ENCODE measurements at places on chromosomes 1 and 21.

GRCh38 chr1:230464671-230465070 is 38.5 kb upstream of the PGBD5 start:
- no peak for DNase-seq

DNA sequence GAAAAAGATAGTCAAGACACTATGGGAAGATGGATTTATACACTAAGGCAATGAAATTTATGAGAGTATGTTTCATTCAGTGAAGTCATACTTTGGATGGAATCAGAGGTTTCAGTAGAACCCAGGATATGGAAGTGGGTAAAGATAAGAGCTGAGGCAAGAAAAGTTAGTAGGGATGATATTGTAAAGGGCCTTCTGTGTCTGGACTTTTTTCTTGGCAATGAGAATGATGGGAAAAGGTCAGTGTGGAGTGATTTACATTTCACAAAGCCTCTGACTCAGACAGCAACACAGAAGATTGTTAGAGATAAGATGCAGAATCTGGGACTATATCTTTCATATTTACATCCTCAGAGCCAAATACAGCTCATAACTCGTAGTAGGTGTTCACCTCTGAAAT is 32.1 kb downstream of the SH3BGR start:
- DNase-seq, result peak; percentile 23

DNA sequence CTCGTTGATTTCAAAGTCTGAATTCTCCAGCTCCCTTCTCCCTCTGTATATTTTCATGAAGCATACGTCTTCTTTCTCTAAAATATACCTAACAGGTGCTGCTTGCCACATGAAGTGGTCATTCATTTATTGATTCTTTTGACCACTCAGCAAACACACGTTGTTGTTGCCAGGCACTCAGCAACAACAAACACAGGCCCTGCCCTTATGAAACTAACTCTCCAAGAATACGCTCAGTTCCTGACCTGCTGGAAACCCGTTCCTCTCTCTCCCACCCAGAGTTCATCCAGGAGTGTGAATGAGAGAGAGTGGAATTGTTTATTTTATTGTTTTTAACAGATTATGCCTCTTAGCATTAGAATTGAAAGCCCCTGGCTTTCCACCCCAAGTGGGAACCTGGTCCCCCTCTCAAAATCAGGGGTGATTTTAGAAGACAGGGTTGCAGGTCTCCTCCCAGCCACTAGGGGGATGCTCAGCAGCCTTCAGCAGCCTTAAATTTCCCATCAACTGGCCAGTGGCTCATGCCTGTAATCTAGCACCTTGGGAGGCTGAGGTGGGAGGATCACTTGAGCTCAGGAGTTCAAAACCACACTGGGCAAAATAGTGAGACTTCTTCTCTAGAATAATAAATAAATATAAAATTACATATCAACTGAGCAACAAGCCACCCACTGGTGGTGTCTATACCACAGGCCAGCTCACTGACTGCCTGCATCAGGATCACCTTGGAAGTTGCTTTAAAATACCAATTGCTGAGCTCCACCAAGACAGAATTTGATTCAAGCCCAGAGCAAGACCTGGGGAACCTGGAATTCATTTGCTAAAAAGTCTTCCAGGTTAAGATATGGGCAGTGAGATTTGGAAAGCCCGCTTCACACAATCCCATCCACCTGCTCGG is 181.0 kb upstream of the KLHDC7A start:
- DNase-seq, result no peak

DNA sequence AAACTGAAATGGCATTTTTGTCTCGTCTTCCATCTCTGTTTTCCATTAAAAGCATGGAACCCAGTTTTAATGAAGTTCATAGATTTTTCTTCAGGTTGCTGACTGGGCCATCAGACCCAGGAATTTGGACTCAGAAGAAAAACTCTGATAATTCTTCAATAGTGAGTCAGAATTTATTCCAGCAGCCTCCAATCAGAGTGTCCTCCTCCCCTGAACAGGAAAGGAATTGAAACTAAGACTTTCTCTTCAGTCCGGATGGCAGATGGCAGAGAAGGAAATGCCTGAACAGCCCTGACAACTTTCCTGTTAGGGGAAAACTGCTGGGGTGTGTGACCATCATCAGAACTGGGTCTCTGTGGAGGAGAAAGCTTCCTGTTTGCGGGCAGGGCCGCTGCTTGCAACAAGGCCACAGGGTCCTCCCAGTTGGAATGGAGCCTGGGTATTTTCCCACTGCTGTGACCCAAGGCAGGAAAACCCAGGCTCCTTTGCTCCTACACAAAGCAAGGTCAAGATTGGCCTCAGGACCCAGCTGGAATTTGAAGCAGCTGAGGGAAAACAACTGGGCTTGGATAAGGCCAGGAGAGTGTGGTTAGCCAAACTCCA is 20.7 kb downstream of the CD34 start:
- peak; percentile 63 for DNase-seq
